ENCODE measurements at places on chromosomes 1 and 21.

DNA sequence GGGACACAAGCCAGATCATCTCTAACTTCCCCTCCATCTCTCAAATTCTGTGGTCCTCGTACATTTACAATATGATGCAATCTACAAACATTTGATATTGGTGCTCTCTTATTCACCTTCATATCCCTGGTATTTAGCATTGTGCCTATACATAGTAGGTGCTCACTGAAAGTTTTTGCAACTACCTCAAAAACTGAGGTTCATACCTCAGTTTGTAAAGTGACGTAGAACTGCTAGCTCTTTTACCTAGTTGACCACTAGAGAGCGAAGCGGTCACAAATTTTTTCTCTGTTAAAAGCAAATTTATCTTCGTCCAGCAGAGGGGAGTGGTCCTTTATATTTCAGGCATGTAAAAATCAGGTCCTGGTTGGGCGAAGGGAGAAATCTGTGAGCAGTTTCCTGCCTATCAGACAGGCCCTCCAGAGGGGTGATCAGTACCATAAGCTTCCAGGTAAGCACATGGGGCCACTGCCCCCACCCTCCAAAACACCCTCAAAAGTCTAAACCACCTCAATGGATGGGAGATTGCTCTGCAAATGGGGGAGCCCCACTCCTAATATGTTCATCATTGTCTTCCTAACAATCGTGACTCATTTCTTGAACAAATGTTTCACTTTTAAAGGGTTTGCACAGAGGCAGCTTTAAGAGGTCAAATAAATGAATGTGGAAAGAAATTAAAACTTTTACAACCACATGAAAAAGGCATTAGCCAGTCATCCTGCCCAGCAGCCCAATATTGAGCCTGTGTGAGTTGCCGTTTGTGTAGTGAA lies 10.6 kb upstream of the HLCS start:
- DNase-seq = no peak

DNA sequence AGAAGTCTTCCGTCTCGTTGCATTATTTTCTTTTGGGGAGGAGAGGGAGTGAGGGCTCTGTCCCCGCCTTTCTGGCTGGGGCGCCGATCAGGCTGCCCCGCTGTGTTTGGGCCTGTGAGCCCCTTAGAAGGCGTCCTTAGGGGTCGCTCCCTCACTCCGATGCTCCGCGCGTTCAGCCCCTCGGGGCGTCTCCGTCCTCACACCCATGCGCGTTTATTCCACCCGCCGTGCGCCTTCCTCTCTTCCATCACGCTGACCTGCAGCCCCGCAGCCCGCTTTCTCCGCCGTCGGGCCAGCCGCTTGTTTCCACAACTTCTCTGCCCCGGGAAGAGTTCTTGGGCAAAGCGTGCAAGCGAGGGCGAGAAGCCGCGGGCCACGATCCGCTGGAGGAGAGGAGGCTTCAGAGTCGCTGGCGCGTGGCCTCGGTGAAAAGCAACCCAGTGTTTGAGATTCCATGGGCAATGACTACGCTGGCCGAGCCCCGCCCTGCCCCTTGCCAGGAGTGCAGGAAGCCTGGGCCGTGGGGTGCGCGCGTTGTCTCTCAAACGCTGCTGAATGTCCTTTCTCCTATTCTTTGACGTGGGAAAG lies 27.7 kb downstream of the TRIM11 start:
- DNase-seq = peak; percentile 72

DNA sequence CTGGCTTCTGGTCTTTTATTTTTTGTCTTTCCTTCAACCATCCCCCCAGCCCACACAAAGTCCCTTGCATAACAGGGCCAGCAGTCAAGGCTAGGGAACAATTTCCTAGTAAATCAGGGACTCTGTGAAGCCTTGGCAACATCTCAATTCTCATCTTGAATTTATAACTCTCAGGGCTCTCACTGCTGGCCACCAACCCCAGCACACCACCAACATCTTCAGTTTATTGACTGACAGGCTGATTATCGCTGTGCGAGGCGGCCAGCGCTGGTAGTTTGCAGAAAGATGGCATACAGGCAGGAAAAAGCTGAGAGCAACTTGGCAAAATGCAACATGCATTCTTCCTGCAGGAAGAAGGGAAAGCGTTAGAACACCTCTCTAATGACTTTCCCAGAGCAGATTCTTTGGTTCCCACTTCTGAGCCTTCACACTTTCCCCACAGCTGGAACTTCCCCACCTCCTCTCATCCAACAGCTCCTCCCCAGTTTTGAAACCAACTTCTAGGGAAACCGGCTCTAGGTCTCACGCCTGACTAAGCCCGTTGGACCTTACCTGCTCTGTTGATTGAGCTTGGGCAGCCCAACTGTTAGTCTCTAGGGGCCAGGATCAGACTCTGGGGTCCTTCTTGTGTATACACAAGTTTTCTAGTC lies 26.3 kb upstream of the CSF1 start:
- DNase-seq = no peak

DNA sequence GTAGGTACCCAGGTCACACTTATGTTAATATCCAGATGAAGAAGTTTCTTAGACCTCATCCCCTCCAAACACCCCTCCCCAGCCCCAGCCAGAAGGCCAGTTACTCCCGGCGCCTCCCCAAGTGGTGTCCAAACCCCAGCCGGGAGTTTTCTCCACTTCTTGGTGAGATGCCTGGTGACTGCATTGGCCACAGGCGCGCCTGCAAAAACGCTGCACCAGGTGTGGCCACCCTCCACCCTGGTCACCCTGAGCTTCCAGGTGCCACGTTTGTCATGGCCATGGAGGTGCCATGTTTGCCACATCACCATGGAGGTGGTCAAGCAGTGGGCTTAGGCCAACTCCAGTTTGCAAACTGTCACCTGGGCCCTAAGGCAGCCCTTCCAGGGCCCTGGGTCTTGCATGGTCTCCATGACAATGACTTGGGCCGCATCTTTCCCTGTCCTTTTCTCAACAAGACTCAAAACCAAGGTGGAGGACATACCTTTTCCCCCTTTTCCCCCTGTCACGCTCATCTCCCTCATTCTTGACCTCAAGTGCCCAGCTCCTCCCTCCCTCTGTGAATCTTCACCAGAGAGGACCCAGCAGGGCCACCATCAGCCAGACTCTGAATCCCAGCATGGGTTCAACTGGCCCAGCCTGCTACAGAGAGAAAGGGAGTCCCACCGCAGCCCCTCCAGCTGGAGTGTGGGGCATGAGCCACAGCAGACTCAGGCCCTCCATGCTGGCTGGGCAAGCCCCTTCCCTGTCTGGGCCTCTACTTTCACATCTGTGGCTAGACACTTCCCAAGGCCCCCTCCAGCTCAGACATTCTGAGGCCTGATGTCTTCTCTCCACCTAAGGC lies 125.9 kb upstream of the ZBTB40 start:
- no peak for DNase-seq

GRCh38 chr1:176670853-176671252 lies 207.9 kb downstream of the PAPPA2 start:
- DNase-seq = no peak

DNA sequence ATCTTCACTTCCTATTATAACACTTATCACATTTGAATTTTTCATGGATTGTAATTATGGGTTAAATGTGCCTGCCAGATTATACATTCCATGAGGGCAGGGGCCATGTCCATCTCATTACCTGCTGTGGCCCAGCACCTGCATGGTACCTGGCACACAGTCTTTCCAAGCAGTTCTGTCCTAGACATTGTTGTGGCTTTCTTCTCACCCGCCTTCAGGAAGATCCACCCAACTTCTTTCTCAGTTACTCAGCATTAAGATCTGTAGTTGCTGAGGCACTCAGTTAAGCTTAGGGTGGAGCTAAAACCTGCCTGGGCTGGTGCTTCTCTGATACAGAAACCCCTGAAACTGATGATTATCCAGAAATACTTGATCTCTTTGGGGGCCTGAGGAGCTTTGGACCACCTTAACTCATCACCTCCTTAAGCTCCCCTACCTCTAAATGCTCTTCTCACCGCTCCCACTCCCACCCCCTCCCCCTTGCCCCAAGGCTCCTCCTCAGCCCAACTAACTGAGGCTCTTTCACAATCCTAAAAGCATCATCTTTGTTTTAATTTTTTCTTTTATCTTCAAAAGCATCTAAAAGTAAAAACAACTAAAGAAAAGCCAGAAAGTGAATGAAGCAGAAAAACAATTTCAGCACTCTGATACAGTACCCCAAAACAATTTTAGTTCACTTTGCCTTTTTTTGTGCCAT lies 190.6 kb downstream of the FGGY start:
- no peak for DNase-seq

DNA sequence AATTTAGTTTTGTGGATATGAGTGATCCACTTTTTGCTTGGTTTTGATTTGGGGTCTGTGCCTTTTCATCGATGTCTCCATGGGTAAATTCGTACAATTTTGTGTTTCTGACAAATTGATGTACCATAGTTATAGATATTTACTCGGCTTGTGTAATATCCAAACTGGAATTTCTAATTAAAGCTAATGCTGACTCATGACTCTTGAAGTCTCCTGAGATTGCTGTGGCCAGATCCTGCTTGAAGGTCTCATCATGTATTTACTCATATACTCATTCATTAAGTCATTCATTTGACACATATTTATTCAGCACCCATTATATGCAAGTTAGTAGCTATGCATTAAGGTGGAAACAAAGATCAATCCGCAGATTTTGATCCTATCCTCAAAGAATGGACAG lies 423.2 kb downstream of the RWDD3 start:
- DNase-seq = no peak

GRCh38 chr21:42009018-42009830 lies 936 bp downstream of the ZBTB21 start:
- no peak for DNase-seq

DNA sequence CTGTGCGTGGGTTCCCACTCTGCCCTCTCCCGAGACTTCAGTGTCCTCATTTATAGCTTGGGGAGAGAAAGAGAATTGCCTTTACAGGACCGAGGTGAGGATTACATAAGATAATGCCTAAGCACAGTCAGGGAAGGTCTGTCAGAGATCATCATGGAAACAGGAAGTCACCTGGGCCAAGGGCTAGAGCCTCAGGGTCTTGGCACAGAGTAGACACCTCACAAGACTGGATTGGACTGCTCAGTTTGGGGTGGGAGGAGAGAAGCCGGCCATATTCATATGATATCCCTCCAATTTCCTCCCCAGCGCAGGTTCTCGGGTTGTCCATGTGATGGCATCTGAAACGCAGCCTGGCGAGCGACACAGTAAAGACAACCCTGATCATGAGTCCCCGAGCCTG lies 3.8 kb downstream of the CNR2 start:
- DNase-seq = no peak

DNA sequence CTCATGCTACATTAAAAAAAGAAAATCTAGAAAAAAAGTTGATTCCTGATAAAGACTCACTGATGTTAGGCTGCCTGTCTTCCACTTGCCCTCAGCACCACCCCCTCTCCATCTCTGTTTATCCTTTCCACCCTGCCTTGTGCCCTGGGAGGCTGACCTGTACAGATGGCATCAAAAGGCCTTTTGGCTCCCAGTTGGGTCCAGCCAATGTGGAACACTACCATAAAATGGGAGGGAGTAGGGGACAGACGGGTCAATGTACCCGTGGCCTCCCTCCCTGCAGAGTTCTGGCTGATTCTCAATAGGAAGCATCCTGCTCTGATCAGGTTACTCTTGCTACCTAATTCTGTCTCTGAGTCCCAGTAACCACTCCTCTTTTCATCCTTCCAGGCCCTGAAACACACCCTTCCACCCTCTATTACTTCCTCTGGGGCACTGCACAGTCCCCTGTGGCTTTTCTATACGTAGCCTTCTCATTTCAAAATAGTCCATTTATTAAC lies 300.0 kb downstream of the HHIPL2 start:
- no peak for DNase-seq

- DNase-seq = no peak
Measured at GRCh38 chr1:226546926-226547325, 1.6 kb upstream of the STUM start.

- DNase-seq = no peak
Measured at GRCh38 chr1:116826818-116827606, 72.8 kb downstream of the CD2 start.

DNA sequence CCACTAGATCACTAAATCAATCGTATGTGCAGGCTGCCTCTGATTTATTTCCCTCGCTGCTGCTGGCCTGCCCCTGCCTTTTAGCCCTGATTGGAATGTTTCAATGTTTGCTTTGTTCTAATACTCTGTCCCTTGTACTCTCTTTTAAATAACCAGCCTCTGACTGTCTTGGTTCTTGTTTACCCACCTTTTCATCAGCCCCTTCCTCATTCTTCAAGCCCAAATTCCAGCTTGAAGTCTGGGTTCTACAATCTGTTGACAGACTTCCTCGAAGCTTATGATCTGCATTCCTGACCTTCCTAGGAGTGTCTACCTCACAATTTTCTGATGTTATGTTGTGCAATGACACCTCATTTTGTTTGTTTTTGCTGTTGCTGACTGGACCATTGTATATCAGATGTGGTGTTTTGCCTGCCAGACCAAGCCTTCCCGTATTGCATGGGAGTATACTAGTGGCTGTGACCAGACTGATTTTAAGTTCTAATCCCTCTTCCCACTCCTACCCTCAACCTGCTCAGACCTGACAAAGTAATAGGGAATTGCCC lies 46.6 kb upstream of the APOBEC4 start:
- no peak for DNase-seq

- no peak for DNase-seq
Measured at GRCh38 chr1:93592551-93592949, 89.1 kb downstream of the BCAR3 start.

GRCh38 chr1:225907341-225907740 lies 16.7 kb downstream of the PYCR2 start:
- no peak for DNase-seq

GRCh38 chr1:101193733-101194169 lies 43.1 kb upstream of the S1PR1 start:
- DNase-seq = no peak

DNA sequence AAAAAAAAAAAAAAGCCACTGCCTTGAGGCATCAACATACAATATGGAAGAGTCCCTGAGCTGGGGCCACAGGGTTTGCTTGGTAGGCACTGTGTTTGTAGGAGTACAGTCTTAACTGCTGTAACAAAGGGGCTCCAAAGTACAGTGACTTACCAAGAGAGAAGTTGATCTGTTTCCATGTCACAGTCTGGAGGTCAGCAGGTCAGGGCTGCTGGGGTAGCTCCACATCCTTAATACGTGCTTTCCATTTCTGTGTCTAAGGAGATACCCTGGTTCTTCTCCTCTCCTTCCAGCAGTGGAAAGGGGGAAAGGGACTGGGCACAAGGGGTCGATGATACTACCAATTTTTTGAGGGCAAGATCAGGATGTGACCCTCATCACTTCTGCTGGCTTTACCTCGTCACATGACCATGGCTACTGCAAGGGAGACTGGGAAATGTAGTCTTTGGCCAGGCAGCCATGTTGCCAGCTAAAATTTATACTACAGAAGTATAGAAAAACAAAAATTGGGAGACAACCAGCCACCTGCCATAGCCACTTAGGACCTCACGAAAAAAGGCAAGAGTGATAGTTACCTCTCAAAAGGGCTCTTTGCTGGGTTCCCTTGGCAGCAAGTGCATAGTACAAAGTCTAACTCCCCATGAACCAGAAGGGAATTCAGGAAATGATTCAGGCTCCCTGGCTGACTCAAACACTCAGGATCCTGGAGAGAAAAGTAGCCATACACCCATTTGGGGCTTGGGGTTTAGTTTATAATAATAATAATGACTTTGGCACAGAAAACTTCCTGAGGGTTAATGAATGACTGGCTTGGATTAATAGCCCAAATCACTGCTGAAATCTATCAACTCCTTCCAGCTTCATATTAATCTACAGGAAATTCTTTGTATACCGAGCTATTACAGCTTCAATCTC lies 52.7 kb upstream of the ATP5PO start:
- DNase-seq = no peak

GRCh38 chr1:29540801-29541357 lies 304.6 kb downstream of the PTPRU start:
- no peak for DNase-seq

Measured in Right ventricle myocardium inferior (tissue), 1 donor.